ENCODE measurements at places on chromosomes 7 and 10.

DNA sequence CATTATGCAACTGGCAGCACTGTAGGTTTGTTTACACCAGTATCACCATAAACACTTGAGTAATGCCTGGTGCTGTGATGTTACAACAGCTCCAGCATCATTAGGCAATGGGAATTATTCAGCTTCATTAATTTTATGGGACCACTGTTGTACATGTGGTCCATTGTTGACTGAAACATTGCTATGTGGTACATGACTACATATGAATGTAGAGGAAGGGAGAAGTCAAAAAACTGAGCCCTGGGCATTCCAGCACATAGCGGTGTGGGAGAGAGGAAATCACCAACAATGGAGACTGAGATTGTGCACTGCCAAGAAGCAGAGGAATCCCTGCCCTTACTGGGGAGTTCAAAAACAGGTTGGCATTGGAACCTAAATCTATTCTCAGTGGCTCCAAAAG lies 89.0 kb downstream of the TRIM24 start:
- no peak for DNase-seq

DNA sequence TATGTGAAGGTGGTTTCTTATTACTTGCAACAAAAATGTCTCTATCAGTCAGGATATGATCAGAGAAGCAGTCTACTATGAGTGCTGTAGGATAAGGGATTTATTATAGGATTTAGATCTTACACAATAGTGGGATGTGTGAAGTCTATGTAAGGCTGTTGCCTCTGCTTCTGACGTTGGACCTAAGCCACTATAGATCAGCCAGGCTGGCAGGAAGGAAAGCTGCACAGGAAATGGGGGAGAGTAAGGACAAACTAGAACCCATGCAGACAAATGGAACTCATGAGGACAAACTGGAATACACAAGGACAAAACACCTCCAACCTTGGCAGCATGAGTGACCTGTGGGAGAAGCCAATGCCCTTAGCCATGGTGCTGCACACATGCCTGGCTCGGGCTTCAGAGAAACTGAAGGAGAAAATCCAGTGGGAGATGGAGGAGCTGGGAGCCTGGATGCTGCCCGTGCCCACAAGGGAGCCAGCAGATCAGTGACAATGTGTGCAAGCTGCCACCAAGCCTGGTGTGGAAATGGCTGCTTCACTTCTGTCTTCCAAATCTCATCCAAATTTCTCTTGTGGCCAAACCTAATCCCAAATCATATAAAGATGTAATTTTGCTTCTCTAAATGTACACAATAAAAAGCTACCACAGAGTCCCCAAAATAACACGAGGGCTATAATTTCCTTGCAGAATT lies 147.0 kb upstream of the PCGF5 start:
- no peak for DNase-seq

DNA sequence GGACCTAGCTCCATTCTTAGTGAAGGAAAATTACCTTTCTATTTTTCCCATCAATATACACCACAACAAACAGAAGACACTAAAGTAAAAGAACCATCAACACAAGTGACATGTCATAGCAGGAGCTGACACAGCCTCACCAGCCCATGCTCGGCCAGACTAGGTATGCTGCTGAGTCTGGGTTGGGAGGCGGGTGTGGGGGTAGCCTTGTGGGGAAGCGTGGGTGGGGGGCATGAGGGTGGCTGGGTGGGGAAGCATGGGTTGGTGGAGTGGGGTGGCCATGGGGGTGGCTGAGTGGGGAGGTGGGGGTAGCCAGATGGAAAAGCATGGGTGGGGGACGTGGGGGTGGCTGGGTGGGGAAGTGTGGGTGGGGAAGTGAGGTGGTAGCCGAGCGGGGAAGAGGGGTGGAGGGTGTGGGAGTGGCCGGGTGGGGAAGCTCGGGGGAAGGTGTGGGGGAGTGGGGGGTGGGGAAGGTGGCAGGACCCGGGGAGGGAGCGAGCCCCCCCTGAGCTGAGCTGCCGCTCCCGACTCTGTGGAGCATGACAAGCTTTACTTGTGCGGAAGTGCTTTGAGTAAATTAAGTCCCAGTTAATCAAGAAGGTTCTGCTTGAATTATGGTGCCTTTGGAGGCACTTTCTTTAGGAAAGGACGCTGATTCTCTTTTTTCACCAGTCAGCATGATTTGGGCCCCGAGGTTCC lies 294.6 kb upstream of the ZNF32 start:
- no peak for DNase-seq

GRCh38 chr10:77911535-77912123 lies 14.9 kb downstream of the DLG5 start:
- DNase-seq = no peak

DNA sequence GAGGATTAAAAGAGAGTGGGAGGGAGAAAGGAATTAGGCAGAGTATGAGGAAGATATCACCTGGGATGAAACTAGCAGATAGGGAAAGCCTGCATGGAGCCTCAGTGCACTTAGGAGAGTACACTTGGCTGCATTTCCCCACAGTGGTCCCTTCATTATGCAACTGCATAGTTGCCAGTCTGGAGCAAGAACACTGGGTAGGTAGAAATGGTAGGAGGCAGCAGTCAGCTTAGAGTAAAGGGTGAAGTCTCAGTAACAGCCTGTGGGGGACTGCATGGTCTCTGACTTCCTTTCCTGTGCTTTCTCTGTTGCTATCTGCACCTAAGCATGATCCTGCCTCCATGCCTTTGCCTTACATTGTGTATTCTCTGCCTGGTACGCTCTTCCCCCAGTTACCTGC lies 14.0 kb upstream of the PCGF5 start:
- DNase-seq = no peak

- no peak for DNase-seq
Measured at GRCh38 chr10:81875467-81876252, 666 bp downstream of the NRG3 start.

DNA sequence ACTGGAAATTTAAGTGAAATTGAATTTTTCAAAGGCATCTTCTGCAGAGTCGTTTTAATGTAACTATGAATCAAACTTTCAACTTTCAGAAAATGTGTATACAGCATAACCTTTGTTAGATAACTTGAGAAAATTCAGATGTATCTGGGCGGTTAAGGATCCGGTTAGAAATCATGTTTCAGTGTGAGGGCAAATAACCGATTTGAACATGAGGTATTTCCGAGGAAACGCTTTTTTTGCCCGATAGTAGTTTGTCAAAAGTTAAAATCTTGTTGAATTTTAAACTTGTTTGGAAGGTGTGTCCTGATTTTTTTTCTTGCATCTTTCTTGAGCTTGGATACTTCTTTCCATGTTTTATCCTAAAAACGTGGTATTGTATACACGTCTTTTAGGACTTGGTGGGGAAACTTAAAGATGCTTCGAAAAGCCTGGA lies 1.3 kb upstream of the BMI1 start:
- no peak for DNase-seq

DNA sequence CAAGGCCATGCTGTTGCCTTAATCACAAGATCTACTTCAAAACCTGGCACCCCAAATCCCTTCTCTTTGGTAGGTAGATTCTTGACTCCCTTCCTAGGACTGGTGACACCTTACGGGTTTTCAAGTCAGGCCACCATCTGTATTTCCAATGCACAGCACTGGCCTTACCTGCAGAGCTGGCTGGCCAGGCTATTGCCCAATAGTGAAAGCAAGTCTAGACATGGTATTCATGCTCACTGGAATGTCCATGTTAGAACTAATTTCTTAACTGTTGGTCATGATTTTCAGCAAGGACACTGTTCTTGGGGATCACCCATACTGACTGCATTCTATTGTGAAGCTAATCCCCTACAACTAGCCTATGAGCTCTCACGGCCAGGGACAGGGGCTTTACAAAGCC lies 313.1 kb upstream of the RNF32 start:
- no peak for DNase-seq

- DNase-seq = no peak
Measured at GRCh38 chr10:118840071-118840775, 85.5 kb upstream of the CACUL1 start.

- DNase-seq = no peak
Measured at GRCh38 chr7:30474485-30474884, 4.1 kb downstream of the NOD1 start.

DNA sequence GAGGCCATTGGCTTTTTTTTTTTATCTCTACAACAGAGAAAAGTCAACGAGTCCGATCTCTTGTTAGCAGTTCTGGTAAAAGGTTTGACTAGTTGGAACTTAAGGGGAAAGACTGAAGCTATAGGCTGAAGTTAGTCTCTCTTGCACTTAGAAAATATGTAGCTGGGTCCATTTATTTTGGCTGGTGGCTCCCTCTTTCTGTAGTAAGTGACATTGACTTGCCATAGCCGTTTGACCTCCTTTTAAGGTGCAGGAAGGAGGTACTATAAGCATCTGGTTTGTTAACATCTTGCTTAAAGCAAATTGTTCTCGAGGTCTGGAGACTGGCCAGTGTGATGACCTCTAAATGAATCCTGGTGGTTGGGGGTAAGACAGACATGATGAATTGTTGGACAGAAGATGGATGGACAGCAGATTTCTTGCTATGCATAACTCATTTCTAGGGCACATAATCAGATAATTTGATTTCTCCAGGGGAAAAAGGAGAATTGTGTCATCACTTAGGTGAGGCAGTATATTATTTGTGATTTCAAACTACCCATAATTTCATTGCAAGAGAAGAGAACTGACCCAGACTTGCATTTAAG lies 356.3 kb upstream of the GALNT17 start:
- no peak for DNase-seq

GRCh38 chr7:108078211-108078673 lies 51.9 kb downstream of the LAMB4 start:
- DNase-seq = no peak

DNA sequence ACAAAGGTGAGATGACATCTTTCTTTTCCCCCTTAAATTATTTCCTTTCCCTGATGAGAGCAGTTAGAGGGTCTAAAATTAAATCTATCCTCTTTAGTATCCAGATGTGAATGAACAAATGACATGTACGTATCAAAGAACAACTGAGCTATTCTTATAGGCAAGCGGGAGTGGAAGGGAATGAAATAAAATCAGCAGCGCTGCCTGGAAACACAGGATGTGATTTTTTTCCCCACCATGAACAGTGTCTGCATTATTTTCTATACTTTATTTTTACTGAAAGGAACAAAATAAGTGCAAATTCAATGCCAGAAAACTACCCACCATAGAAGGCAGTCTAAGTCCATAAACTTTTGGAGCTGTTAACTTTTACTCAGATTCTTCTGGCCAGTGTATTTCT lies 40.6 kb downstream of the SLC26A4 start:
- no peak for DNase-seq

DNA sequence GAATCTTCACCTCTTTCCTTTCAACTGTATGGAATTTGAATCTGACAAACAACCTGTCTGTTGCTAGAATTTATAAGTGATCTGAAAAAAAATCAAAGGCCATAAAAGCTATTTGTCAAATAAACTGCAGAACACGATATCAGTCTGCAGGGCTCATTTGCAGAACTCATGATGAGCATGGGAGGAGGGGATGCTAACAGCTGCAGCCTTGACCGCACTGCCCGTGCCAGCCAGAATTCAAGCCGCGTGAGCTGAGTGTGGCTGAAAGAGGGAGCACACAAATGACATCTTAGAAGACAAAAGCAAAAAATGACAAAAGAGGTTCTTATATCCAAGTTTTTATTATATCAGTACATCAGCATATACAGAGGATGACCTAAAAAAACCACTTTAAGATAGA lies 15.7 kb downstream of the LRRTM3 start:
- DNase-seq = peak; percentile 51

DNA sequence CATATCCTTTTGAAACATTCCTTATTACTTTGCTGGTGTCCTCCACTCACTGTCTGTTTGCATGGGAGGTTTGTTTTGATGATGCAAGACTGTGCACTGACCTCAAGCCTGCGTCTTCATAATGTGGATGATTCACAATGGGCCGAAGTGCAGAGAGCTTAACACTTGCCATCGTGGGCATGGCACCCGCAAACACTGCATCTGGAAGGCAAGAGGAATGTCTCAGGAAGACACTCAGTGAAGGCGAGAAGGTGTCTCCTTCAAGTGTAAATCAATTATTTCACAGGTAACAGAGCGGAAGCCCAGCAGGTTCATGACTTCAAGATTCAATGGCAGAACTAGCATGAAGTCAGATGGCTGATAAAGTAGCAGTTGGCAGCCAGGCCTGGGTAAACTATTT lies 98.1 kb downstream of the DPY19L1 start:
- DNase-seq = no peak
